ENCODE measurements at places on chromosomes 2 and 18. TPM values are rescaled to one million over a fixed set of nuclear protein-coding genes. Genes with fewer than 3 reads are reported as not detected.

Gene RNF125
- total RNA-seq, result 7.3 TPM

Gene TSN
- total RNA-seq, result 38.0 TPM

Gene MAP3K20
- 77.3 TPM for total RNA-seq

Gene ASPRV1
- 2.6 TPM for total RNA-seq

Gene MC2R
- total RNA-seq, result 0.18 TPM

Gene NR4A2
- 1.0 TPM for total RNA-seq

Gene REG1B
- total RNA-seq, result not detected

Gene GKN2
- total RNA-seq, result not detected

- no peak for DNase-seq
These were observed 27.2 kb upstream of the FBLN7 start for GRCh38 chr2:112110966-112111365.

DNA sequence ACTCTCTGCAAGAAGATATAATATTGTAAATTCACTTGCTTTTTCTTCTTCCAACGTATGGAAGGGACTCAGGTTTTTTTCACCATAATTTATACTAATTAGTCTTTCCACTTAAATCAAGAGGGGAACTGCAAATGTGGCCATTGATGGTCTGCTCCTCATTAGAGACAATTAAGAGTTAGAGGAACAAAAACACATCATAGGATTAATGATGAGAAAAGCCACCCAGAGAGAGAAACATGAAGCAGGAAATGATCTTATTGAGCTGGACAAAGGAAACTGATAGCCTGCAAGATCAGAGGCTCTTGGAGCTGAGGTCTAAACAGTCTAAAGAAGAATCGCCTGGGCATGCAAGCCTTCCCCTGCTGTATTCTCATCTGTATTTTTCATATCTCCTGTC, 151.2 kb upstream of the NRP2 start:
- DNase-seq, result no peak

DNA sequence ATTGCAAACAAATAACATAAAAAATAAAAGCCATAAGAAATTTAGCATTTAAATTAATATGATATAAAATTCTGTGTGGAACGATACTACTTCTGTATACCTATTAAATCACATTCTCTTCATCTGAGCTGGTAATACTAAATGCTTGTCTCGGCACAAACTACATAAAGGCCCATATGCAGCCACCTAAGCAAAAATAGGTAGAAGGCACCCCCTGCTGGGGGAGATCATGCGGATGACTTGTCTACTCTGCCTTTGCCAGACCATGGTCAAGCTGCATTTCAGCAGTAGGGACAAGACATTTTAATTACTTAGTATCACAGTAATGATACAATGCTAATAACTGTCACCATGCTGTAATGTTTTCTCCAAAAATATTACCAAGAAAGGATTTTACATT, 108.0 kb downstream of the CDH19 start:
- peak; percentile 59 for DNase-seq

GRCh38 chr18:11871501-11871900, 20.3 kb downstream of the CHMP1B start:
- DNase-seq, result no peak

GRCh38 chr2:135948642-135949355, 36.6 kb downstream of the DARS1 start:
- DNase-seq, result no peak

DNA sequence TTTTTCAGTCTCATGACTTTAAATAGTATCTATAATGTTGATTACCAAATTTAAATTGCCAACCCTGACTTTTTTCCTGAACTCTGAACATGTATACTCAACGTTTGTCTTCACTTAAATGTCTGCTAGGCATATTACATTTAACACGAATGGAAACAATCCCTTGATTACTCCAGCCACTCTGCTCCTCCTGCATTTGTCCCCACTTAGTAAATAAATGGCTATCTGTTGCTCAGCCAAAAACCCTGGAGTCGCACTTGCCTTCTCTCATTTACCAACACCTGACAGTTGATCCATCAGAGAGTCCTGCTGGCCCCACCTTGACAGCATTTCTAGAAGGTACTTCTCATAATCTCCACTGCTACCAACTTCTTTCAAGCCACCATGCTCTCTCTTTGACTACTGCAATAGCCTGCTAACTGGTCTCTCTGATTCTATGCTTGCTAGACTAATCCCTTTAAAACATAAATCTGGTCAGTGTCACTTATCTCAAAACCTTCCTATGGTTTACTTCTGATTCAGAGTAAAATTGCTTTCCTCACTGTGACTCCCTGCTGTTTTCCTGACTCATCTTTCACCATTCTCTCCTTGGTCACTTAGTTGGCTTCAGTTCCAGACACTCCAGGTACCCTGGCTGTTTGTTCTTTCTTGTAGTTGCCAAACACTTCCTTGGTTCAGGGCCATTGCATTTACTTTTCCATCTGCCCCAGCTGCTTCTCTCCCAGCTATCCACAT, 31.9 kb downstream of the SPAG16 start:
- DNase-seq, result no peak

DNA sequence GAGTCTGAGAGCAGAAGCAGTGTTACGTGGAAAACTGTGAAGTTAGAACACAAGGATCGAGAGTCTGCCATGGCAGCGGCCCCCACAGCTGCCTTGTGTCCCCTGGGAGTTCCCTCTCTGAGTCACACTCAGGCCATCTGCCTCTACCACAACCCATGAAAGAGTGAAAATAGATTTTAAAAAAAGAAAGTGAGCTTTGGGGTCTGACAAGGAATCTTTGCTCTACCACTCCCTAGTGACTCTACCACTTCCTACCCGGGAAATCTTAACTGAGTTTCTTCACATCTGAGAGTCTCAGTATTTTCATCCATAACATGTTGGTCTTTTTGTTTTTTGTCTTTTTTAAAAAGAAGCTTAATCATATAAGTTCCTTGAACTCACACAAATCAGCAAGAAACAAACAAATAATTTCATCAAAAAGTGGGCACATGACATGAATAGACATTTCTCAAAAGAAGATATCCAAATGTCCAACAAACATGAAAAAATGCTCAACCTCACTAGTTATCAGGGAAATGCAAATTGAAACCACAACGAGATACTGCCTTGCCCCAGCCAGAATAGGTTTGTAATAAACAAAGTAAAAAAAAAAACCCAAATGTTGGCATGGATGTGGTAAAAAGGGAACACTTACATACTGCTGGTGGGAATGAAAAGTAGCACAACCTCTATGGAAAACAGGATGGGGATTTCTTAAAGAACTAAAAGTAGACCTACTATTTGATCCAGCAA, 2.4 kb upstream of the MSGN1 start:
- DNase-seq, result peak; percentile 85

DNA sequence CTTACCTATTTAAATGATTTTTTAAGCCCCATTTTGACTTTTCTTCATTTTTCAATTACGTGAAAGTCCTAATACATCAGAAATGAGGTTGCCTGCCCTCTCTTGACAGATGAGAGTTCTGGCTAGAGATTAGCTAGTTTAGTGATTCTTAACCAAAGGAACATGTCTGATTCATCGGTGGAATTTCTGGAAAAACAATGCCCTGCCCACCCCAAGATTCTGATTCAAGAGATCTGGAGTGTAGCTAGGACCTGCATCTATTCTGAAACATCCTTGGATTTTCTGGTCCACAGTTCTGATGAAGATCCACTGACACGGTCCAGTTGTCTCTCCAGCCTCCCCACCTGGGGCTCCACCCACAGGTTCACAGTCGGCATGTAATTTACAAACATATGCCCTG, 111.2 kb downstream of the KLF7 start:
- no peak for DNase-seq

GRCh38 chr2:8090748-8091700, 590.8 kb upstream of the ID2 start:
- DNase-seq, result peak; percentile 46

DNA sequence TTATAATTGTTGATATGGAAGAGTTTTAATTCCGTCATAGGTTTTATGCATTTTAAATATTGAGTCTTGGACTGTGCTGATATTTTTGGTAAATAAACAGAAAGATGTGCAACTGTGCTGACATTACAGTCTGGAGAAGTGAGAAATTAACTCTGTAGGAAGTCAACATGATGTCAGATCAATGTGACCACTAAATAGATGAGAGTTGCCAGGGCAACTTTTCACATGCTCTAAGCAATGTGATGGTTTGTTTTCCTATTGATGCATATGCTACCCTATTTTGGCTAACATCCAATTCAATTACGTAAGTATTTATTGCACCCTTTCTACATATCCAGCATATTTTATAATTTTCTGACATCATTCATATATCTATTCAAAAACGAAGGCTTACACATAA, 1109.3 kb downstream of the TSN start:
- DNase-seq, result no peak
